GM12878 (cell line): ENCODE measurements at places on chromosomes 1 and 21. TPM values are rescaled to one million over a fixed set of nuclear protein-coding genes. Genes with fewer than 3 reads are reported as not detected.

The FLG2 gene
- total RNA-seq = not detected in 2 replicates

The STK40 gene
- 51.0 and 57.0 TPM in 2 replicates for total RNA-seq

The EPB41 gene
- 61.1 and 64.2 TPM in 2 replicates for total RNA-seq

The AK5 gene
- total RNA-seq = 0.33 TPM in 1 of 2 replicates, not detected in the other

The CYP2J2 gene
- total RNA-seq = 0.08 and 0.15 TPM in 2 replicates

The PEAR1 gene
- not detected in 2 replicates for total RNA-seq

The HES3 gene
- not detected in 2 replicates for total RNA-seq

- no peaks in the 10 kb centered on the region for H3K36me3 ChIP-seq
- H3K27ac ChIP-seq = no peak overlapping the region
- no peak for DNase-seq
- H3K4me3 ChIP-seq = no peak overlapping the region
- peaks cover 22% of the 10 kb centered on the region for H3K27me3 ChIP-seq
Observed at GRCh38 chr1:207908107-207908734, 2.7 kb downstream of the CD34 start.

- peaks cover 5% of the 10 kb centered on the region; the same call in 1 of the 2 replicates for H3K4me1 ChIP-seq
- H3K27ac ChIP-seq = no peak overlapping the region
- no peak for DNase-seq
- H3K27me3 ChIP-seq = no peaks in the 10 kb centered on the region
- H3K4me3 ChIP-seq = no peak overlapping the region
- no peaks in the 10 kb centered on the region for H3K36me3 ChIP-seq
Observed at GRCh38 chr1:8091691-8092090, 65.6 kb upstream of the ERRFI1 start.

DNA sequence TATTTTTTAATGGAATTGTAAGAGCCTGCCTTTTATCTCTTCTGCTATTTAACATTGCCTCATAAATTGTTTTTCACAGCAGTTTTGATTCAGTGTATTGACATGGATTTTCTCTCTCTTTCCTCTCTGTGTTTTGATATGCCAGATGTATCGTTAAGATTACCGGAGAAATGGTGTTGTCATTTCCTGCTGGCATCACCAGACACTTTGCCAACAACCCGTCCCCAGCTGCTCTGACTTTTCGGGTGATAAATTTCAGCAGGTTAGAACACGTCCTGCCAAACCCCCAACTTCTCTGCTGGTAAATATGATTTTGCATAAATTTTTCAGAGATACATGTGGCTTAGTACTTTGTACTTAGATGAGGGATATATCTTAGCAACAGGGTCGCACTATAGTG is 23.1 kb upstream of the DYNLT5 start:
- H3K27me3 ChIP-seq = 0 out of 2 replicates have a peak, but pooled peaks cover 6% of the 10 kb centered on the region
- no peaks in the 10 kb centered on the region for H3K36me3 ChIP-seq
- DNase-seq = no peak
- H3K4me1 ChIP-seq = no peaks in the 10 kb centered on the region
- H3K4me3 ChIP-seq = no peak overlapping the region
- H3K27ac ChIP-seq = no peak overlapping the region

GRCh38 chr1:58883888-58884482 is 100.1 kb upstream of the JUN start:
- no peaks in the 10 kb centered on the region for H3K4me1 ChIP-seq
- no peak overlapping the region for H3K4me3 ChIP-seq
- H3K27me3 ChIP-seq = no peaks in the 10 kb centered on the region
- DNase-seq = no peak
- no peaks in the 10 kb centered on the region for H3K36me3 ChIP-seq

DNA sequence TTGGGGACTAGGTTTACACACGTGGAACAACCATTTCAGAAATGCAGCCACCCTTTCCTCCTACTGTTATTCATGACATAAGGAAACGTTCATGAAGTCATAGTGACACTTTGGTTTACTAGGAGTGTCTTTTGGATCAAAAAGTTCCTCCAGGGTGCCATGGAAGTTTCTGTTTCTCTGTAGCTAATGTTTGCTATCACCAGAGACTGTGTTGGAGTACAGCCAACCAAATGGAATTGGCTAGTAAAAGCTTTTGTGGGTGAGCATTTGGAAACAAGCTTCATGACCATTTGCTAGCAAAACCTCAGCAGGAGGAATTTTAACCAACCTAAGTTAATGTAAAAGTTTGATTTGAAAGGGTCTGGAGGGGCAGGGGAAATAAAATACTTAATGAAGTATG is 43.9 kb upstream of the ADGRL2 start:
- no peaks in the 10 kb centered on the region for H3K27me3 ChIP-seq
- H3K27ac ChIP-seq = no peak overlapping the region
- DNase-seq = no peak
- H3K4me3 ChIP-seq = no peak overlapping the region
- H3K4me1 ChIP-seq = no peaks in the 10 kb centered on the region

GRCh38 chr1:54329312-54330003 is 76.7 kb downstream of the SSBP3 start:
- H3K4me3 ChIP-seq = no peak overlapping the region
- no peaks in the 10 kb centered on the region for H3K27me3 ChIP-seq
- peaks cover 5% of the 10 kb centered on the region; the same call in 1 of the 2 replicates for H3K36me3 ChIP-seq

- no peaks in the 10 kb centered on the region for H3K4me1 ChIP-seq
- no peaks in the 10 kb centered on the region for H3K36me3 ChIP-seq
- no peaks in the 10 kb centered on the region for H3K27me3 ChIP-seq
- no peak overlapping the region for H3K4me3 ChIP-seq
- H3K27ac ChIP-seq = no peak overlapping the region
Observed at GRCh38 chr1:204084247-204084772, 11.4 kb downstream of the SOX13 start.

GRCh38 chr1:8860738-8861516 is 17.6 kb downstream of the ENO1 start:
- no peaks in the 10 kb centered on the region for H3K4me1 ChIP-seq
- no peaks in the 10 kb centered on the region for H3K27me3 ChIP-seq
- H3K4me3 ChIP-seq = no peak overlapping the region

GRCh38 chr1:101653482-101653946 is 343.2 kb downstream of the OLFM3 start:
- no peak for DNase-seq
- no peaks in the 10 kb centered on the region for H3K36me3 ChIP-seq
- no peak overlapping the region for H3K4me3 ChIP-seq
- no peak overlapping the region for H3K27ac ChIP-seq

DNA sequence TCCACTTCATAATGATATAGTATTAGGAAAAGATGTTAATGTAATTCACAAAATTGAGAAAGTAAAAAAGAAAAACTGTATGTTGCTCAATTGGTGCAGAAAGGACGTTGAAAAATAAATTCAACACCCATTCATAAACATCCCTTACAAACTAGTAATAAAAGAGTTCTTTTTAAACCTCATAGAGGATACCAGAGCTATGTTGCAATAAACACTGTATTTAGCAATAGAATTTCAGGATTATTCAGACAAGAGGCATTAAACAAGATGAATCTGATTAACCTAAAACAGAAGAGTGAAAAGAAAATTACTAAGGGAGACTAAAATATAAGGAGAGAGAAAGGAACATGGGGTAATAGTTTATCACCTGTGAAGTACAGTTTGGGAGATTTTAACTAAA is 154.8 kb downstream of the NTPCR start:
- H3K4me3 ChIP-seq = no peak overlapping the region
- DNase-seq = no peak
- no peaks in the 10 kb centered on the region for H3K36me3 ChIP-seq
- no peaks in the 10 kb centered on the region for H3K4me1 ChIP-seq
